ENCODE measurements at places on chromosomes 1 and 21. TPM values are rescaled to one million over a fixed set of nuclear protein-coding genes. Genes with fewer than 3 reads are reported as not detected.
A peak's percentile ranks its signal among the peaks of the same experiment; 100 is the strongest.

- no peak for DNase-seq
These were observed 260.7 kb upstream of the CSF3R start for GRCh38 chr1:36743286-36744005.

GRCh38 chr1:50231209-50231608, 122.5 kb downstream of the ELAVL4 start:
- no peak for DNase-seq

MAP1LC3C gene
- total RNA-seq = not detected

GRCh38 chr1:37890378-37891014, 31.1 kb upstream of the MTF1 start:
- peak; percentile 22 for DNase-seq

DNA sequence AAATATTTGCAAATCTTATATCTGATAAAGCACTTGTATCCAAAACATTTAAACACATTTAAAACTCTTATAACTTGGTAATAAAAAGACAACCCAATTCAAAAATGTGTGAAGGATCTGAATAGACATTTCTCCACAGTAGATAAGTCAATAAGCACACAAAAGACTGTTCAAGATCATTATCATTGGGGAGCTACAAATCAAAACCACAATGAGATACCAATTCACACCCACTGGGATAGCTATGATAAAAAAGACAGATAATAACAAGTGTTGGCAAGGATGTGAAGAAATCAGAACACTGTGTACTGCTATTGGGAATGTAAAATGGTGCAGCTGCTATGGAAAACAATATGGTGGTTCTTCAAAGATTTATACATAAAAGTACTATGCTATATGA, 5.1 kb upstream of the LIN9 start:
- DNase-seq = no peak

DNA sequence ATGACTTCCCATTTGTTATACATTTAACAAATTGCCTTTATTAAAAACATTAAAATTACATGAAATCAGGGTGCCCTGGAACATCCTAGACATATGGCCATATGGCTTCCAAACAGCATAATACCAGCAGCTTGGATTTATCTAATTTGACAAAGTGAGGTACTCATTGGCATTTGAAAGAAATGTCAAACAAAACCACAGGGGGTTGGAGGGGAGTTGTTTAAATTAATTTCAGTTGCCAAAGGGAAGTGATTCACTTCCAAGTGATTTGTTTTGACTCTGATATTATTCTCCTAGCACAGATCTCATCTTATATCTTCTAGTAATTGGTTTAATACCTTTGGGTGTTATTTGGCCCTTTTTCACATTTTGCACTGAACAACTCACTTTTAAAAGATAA, 24.5 kb upstream of the POU2F1 start:
- no peak for DNase-seq

DNA sequence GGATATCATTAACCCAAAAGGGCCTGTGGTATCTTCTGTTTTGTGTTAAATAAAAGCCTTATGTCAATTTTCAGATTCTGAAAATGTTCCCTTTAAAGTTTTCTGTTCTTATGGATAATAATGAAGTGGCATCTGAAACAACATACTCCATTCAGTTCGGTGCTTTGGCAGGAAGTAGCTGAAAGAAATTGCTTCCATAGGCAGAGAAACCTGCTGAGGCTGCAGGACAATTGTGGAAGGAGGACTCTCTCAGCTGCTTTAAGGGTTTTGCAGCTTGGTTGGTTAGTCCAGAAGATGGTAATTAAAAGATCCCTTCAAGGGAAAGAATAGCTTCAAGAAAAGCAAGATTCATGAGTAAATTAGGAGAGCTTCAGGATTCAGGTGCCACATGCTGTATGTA, 30.5 kb upstream of the NRIP1 start:
- no peak for DNase-seq

- DNase-seq = no peak
These were observed 70.6 kb downstream of the GADD45A start for GRCh38 chr1:67755619-67756018.

DNA sequence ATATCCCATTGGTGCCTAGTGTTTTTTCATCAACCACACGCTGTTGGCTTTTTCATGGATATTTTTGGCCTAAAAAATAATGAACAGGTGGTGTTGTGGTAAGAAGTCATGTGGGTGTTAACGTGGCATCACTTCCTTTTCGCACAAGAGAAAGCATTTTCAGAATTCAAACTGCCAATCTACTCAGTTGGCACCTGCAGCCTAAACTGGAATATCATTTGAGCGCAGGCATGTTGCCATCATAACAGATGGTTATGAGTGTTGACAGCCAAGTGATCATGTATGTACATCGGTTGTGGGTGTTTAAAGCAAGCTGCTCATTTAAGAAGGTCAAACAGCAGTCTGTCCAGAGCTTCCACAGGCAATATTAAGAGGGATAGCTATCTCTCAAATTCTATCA, 1963.0 kb downstream of the NCAM2 start:
- no peak for DNase-seq

GRCh38 chr1:197327776-197328364, 59.8 kb downstream of the CRB1 start:
- no peak for DNase-seq

DNA sequence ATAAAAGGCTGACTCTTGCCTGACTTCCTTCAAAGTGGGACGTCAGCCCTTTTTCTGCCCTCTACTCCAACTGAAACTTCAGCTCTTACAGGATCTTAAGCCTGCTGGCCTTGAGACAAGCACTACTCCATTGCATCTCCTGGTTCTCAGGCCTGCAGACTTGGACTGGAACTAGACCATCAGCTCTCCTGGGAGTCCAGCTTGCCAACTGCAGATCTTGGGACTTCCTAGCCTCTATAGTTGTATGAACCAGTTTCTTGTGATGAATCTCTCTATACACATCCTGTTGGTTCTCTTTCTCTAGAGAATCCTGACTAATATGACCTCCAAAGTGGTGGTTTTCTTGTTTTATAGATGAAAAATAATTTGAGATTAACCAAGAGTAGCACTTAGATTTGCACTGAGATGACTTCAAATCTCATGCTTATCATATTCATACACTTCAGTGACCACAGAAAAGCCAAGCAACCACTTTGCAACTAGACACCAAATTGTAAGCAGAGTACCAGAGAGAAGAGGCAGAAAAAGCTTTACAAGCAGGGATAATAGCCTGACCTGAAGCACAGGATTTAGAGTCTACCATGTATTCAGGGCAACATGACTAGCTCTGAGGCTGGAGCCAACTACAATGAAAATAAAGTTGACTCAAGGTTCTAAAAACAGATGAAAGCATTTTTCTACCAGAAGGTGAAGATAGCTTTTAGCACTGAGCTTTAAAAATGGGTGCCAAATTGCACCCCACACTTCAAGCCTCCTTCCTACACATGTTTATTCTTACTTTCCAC, 661.3 kb upstream of the USP24 start:
- DNase-seq = no peak

TLR5 gene
- 1.0 TPM for total RNA-seq

GRCh38 chr1:201703621-201704438, 125.1 kb upstream of the IPO9 start:
- DNase-seq = peak; percentile 72

GRCh38 chr1:91872000-91872399, 14.0 kb downstream of the TGFBR3 start:
- no peak for DNase-seq

RIMKLA gene
- total RNA-seq = 0.44 TPM

GRCh38 chr1:29638281-29638680, 402.0 kb downstream of the PTPRU start:
- DNase-seq = peak; percentile 4

DNA sequence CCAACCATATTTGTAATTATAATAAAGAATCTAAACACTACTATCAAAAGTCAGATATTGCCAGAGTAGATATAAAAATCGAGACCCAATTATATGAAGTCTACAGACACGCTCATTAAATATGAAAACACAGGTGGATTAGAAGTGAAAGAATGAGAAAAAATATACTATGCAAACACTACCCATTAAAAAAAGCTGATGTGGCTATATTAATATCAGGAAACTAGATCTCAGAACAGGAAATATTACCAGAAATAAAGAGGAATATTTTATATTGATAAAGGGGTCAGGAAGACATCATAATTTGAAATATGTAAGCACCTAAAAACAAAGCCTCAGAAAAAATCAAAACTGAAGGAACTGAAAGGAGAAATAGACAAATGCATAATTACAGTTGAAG, 88.3 kb downstream of the URB2 start:
- no peak for DNase-seq

GRCh38 chr1:229186373-229187056, 84.4 kb upstream of the RAB4A start:
- DNase-seq = peak; percentile 61

- no peak for DNase-seq
These were observed 59.1 kb downstream of the GORAB start for GRCh38 chr1:170590921-170591705.

- DNase-seq = no peak
These were observed 36.3 kb downstream of the MARK1 start for GRCh38 chr1:220564216-220564615.

DNA sequence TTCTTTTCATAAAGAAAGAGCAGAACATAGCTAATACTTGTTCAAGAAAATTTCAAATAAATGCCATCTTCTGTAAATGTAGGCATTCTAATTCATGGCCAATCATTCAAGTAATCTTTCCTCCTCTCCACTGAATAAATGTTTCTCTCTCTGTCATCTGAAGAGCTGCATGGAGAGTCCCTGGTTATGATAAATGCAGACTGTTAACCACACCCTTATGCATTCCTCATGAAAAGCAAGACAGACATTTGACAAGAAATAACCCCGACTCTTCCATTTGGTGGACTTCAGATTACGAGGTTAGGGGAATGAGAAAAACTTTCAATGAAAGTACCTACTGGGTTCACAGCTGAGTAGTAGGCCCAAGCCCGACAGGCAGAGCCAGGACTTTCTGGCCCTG, 44.7 kb upstream of the SLC19A2 start:
- DNase-seq = no peak

- no peak for DNase-seq
These were observed 6.4 kb downstream of the MT1HL1 start for GRCh38 chr1:236997882-236998281.

GRCh38 chr1:106879538-106879937, 176.9 kb upstream of the PRMT6 start:
- DNase-seq = no peak

GRCh38 chr1:109654519-109654918, 1.4 kb upstream of the GSTM4 start:
- DNase-seq = peak; percentile 3

SLC1A7 gene
- total RNA-seq = not detected

DNA sequence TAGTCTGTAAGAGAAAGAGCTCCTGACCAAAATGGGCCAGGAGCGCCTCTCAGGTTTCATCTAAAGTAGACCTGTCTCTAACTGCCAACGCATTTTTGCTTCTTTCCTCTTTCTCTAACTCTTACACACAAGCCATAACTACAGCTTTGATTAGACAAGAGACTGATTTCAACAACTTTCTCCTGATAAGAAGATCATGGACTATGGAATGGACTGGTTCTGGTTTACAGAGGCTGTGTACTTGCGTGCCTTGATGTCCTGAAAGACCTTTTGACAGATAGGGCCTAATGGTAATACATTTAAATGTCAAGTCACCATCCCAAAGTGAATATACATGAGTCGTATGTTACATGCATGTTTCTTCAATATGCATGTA, 3.7 kb upstream of the SETD4 start:
- no peak for DNase-seq

FMO3 gene
- total RNA-seq = not detected
